Renal cortical epithelial cell (primary cell): ENCODE measurements at places on chromosomes 7 and 10.

DNA sequence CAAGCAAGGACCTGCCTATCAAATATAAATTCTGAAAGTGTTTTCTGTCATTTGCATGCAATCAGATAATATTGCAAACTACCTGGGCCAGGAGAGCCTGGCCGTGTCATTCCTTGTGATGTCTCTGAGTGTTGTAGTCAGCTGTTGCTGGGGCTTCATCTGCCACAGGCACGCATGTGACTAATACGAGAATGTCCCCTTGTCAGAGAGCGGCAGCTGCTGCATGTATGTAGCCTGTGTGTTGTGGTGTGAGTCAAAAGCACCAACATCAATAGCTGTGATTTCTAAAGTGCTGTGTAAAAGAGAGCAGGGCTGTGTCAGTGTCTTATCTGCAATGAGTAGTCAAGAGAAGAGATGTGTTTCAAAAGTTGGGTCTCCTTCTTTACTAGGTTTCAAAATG, 155.4 kb downstream of the POU6F2 start:
- DNase-seq: no peak

- DNase-seq: no peak
These were observed 54.5 kb downstream of the FRMD4A start for GRCh38 chr10:14276210-14276609.

GRCh38 chr7:150876817-150877526, 24.7 kb downstream of the AOC1 start:
- peak; percentile 89 for DNase-seq

DNA sequence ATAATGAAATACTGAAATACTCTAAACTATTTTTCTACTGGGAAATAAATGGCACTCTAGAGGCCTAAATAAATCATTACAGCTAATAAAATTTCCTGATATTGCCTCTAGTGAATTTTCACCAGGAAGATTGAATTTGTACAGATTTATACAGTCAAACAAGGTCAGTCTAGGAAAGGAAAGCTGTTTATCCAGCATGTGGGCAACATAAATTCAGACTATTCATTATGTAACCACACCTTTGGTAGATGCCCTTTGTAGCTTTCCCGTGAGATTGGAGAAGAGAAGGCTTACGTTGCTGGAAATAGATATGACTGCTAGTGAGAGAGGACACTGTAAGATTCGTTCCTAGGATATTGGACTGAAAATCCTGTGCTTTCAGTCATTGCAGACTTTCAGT, 35.2 kb upstream of the PNLIP start:
- DNase-seq: no peak

DNA sequence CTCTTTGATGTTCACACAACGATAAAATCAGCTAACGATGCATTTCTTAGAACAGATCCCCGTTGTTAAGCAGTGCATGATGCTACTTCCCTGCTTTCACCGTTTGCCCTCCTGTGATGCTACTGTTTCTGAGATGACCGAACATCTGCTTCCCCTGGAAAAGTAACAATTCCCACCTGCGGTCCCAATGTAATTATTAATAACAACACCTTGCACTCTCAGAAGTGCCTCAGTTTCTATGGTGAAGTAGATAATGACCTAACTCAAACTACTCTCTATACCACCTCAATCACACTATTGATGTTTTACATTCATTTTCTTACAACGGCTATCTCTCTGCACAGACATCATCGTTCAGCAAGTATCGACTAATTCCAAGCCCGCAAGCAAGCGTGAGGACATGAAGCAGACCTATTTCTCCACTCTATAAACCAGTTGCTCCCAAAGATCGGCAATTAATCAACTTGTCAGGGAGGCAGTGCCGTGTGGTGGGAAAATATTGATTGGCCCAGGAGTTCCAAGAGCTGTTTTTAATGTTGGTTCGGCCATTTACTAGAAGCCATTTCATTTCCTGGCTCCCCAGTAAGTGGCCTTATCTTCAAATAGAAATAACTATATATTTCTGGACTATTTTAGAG, 42.7 kb downstream of the FAM107B start:
- DNase-seq: no peak

DNA sequence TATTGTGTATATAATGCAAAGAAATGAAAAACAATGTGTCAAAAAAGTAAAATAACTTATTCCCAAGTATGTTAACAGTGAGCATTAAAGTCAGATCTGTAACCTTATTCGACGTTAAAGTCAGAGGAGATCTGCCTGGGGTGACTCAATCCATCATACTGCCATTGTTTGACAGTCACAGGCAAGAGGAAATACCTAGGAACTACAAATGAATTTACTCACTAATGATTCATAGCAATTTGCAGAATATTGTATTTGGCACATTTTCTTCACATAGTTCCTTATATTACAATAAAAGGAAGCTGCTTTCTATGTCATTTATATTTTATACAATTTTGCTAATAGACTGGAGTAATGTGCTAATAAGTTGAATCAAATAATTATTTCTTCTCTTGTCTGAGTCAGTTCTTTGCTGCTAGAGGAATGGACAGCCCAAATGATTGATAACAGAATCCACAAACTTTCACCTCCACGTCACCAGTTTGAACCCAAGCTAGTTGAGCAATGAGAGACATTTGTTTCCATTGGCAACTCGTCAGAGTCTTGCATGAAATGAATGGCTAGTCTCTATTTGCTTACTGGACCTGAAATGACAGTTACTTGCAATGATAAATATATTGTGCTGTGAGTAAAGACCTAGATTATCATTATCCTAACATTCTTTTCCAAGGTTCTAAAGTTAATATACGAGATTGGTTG, 48.5 kb upstream of the TMEM106B start:
- peak; percentile 83 for DNase-seq

- DNase-seq: no peak
These were observed 402.2 kb downstream of the ANKRD7 start for GRCh38 chr7:118626739-118627138.

DNA sequence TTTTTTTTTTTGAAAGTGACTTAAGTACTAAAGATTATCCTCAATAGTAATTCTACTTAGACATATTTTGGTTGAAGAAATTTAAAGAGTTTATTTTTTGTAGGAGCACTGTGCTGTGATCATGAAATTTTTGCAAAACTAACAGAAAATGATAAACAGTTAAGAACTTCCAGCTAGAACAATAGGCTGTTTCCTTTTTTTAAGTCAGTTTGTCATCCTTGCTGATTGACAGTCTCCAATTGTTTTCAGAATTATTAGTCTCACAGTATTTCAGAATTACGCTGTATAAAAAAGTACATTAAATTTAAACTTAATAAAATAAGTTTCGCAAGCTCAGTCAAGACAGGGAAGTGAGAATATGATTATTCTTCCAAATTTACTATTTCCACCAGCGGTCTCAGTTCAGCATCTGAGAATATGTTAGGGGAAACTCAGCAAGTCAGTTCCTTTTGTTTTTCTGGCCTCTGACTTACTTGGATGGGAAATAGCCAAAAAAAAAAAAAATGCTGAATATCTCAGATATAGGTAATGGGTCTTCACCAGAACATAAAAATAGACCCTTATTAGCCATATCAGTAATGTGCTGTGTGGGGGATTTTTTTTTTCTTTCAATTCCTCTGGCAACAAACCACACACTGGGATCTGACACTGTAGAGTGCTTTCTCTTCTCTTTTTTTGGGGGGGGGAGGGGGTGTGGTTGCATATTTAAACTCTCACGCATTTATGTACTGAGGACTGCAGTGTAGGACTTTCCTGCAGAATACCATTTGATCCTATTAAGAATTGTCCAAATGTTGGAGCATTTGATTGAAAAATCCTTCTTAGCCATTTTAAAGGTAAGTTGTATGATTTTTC, at the start of gene CD36:
CD36 (plus strand) TSS at position 732 of the 855 bp plus-strand sequence. CDS start 8,099 bp downstream, outside the sequence.
- DNase-seq: no peak

DNA sequence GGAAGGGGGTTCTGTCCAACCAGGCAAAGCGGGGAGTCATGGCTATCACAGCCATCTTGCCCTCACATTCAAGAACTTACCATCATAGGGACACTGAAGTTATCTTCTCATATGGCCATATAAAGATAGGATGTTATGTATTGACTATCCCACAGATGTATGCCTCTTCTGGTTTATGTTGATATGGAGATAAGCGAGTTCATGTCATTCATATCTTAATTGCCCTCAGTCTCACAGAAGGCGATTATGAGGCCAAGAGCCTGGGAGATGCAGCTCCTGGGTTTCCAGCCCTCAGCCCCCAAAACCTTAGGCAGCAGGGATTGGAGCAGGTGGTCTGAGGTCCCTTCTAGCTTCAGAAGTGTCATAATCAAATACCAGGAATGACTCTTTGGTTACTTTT, 8.5 kb upstream of the ANKRD61 start:
- no peak for DNase-seq

DNA sequence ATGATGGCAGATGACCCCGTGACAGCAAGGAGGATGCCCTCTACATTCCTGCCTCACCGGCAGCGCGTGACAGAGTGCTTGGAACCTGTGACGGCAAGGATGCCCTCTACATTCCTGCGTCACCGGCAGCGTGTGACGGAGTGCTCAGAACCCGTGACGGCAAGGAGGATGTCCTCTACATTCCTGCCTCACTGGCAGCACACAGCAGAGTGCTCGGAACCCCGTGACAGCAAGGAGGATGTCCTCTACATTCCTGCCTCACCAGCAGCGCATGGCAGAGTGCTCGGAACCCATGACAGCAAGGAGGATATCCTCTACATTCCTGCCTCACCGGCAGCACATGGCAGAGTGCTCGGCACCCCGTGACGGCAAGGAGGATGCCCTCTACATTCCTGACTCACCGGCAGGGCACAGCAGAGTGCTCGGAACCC, 231.0 kb downstream of the DIP2C start:
- DNase-seq: peak; percentile 93

GRCh38 chr7:102222445-102222844, 64.2 kb upstream of the SH2B2 start:
- DNase-seq: no peak

DNA sequence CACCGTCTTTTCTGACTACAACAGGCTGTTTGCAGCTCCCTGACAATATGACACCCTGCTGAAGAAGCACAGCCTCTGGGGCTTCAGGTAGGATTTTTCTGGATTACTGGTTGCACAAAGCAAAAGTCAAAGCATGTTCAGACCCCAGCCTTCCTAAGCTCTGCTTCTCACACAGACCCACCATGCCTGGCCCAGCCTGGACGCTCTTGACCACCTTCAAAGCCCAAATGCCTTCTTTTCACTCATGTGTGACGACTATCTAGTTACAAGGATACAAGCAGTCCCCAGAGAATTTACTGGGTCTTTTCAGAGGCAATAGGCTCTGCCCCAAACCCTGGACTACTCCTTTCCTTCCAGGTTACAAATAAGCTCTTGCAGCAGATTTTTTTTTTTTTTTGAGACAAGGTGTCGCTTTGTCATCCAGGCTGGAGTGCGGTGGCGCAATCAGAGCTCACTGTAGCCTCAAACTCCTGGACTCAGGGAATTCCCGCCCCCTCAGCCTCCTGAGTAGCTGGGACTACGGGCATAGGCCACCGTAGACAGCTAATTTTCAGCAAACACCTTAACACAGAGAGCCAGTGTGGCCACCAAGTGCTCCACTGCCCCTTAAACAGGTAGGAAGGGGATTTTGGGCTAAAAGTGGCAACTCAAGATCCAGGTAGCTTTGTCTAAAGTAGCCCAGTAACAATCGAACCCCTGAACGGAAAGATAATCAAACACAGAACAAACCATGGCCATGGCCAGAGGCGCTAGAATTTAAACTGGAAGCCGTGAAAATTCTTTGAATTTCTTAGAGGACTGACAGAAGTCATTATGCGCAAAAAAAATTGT, 16.2 kb downstream of the SVIL start:
- DNase-seq: peak; percentile 78
